ENCODE measurements at places on chromosomes 12 and 14. TPM values are rescaled to one million over a fixed set of nuclear protein-coding genes. Genes with fewer than 3 reads are reported as not detected.

DNA sequence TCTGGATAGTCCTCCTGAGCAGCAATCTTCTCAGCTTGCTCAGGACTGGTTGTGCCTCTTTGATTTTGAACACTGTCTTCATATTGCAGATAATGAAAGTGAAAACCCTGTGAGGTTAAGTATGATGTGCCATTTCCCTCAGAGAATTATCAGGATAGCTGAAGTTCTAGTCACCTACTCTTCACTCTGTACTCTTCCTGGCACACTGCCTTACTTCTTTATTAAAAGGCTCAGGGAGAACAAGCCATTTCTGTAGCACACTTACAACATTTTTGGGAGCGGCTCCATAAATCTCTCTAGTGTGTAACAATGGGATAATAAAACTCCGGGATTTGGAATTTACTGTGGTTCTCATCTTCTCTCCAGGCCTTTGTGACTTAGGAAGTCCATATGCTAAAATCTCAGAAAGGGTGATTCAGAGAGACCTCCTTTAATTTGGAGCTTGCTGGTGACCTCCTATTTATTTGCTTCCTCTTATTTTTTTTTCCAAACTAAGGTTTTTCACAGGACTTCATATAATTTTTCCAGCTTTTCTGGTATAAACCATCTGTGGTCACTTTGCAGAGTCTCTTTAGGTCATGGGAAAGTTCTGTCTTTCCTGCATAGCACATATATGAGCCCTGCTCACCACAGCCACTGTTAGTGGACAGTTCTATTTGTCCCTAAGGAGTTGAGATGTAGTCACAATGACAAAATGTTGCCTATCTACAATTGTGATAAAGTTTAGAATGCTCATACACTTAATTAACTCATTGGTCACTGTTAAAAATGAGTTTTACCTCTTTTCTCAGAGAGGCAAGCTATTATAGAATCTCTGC is 53.5 kb upstream of the LDHB start:
- DNase-seq: no peak
- H3K27ac ChIP-seq: no peak overlapping the region
- no peak overlapping the region for H3K4me3 ChIP-seq
- no peaks in the 10 kb centered on the region for H3K27me3 ChIP-seq
- H3K36me3 ChIP-seq: no peaks in the 10 kb centered on the region

GRCh38 chr12:54967461-54967860 is 17.1 kb downstream of the TESPA1 start:
- DNase-seq: no peak
- H3K4me3 ChIP-seq: no peak overlapping the region
- H3K36me3 ChIP-seq: no peaks in the 10 kb centered on the region

GRCh38 chr12:113136128-113136989 is 798 bp upstream of the RASAL1 start:
- H3K4me3 ChIP-seq: no peak overlapping the region
- no peak for DNase-seq
- peaks cover 9% of the 10 kb centered on the region for H3K4me1 ChIP-seq

GRCh38 chr12:619346-619745 is 43.9 kb downstream of the NINJ2 start:
- peaks cover 96% of the 10 kb centered on the region for H3K4me1 ChIP-seq
- peak overlapping the region; percentile 92 for H3K27ac ChIP-seq
- H3K36me3 ChIP-seq: no peaks in the 10 kb centered on the region

Gene FZD10
- 0.92 TPM for total RNA-seq

- no peak for DNase-seq
- no peaks in the 10 kb centered on the region for H3K36me3 ChIP-seq
- no peaks in the 10 kb centered on the region for H3K4me1 ChIP-seq
- no peak overlapping the region for H3K4me3 ChIP-seq
- H3K27ac ChIP-seq: no peak overlapping the region
Observed at GRCh38 chr14:32567543-32568384, 238.7 kb downstream of the AKAP6 start.

GRCh38 chr12:42935756-42936155 is 346.2 kb upstream of the PRICKLE1 start:
- no peak overlapping the region for H3K4me3 ChIP-seq
- no peak overlapping the region for H3K27ac ChIP-seq
- no peaks in the 10 kb centered on the region for H3K27me3 ChIP-seq
- H3K36me3 ChIP-seq: no peaks in the 10 kb centered on the region
- DNase-seq: no peak

- DNase-seq: no peak
- H3K4me3 ChIP-seq: no peak overlapping the region
- H3K4me1 ChIP-seq: no peaks in the 10 kb centered on the region
- no peaks in the 10 kb centered on the region for H3K27me3 ChIP-seq
Observed at GRCh38 chr12:51512438-51512837, 78.6 kb upstream of the SCN8A start.

- peak; percentile 60 for DNase-seq
- H3K4me1 ChIP-seq: peaks cover 11% of the 10 kb centered on the region
- H3K4me3 ChIP-seq: no peak overlapping the region
- no peaks in the 10 kb centered on the region for H3K36me3 ChIP-seq
Observed at GRCh38 chr12:98424726-98425401, 90.5 kb upstream of the TMPO start.

DNA sequence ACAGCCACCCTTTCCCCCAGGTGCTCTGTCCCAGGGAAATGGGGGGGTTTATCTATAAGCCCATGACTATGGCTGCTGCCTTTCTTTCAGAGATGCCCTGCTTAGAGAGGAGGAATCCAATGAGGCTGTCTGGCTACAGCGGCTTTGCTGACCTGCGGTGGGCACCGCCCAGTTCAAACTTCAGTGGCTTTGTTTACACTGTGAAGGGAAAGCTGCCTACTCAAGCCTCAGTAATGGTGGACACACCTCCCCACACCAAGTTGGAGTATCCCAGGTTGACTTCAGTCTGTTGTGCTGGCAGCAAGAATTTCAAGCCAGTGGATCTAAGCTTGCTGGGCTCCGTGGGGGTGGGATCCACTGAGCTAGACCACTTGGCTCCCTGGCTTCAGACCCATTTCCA is 869.2 kb downstream of the SLC6A15 start:
- no peak overlapping the region for H3K27ac ChIP-seq
- DNase-seq: no peak
- no peaks in the 10 kb centered on the region for H3K4me1 ChIP-seq
- no peaks in the 10 kb centered on the region for H3K36me3 ChIP-seq

Gene COCH
- total RNA-seq: 0.70 TPM

Gene TAS2R14
- 1.2 TPM for total RNA-seq

GRCh38 chr14:22824711-22825359 is 4.9 kb upstream of the MRPL52 start:
- peak overlapping the region; percentile 80 for H3K27ac ChIP-seq
- H3K4me3 ChIP-seq: no peak overlapping the region
- peaks cover 43% of the 10 kb centered on the region for H3K4me1 ChIP-seq

DNA sequence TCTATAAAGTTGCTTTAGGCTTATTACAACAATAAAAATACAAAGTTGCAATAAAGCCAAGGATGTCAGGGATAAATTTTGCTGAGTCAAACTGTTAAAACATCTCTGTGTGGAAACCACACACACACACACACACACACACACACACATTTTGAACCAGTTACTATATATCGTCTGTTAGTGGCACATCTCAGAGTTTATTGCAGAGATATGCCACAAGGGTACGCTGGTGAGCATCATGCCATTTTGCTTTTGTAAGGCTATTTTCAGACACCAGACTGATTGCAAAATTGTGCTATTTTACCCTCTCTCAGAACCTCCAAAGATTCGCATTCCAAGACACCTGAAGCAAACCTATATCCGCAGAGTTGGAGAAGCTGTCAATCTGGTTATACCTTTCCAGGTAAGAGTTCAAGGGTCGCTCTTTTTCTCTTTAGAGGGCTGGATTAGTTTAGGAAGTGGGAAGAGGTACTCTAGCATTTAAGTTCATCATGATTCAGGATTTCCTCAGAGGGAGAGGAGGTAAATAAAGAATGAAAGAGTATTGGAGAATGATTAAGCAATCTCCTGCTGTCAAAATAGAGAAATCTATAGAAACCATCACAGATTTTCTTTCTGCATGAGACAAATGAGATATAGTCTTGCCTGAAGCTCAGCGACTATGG is 27.3 kb upstream of the CHPT1 start:
- H3K36me3 ChIP-seq: no peaks in the 10 kb centered on the region
- H3K27me3 ChIP-seq: peaks cover 4% of the 10 kb centered on the region
- no peak overlapping the region for H3K27ac ChIP-seq
- no peak overlapping the region for H3K4me3 ChIP-seq
- no peaks in the 10 kb centered on the region for H3K4me1 ChIP-seq

- no peak overlapping the region for H3K4me3 ChIP-seq
- H3K4me1 ChIP-seq: no peaks in the 10 kb centered on the region
- H3K27me3 ChIP-seq: no peaks in the 10 kb centered on the region
- H3K36me3 ChIP-seq: no peaks in the 10 kb centered on the region
Observed at GRCh38 chr12:70843363-70843762, 77.2 kb downstream of the PTPRR start.

Gene KCTD10
- 68.2 TPM for total RNA-seq

DNA sequence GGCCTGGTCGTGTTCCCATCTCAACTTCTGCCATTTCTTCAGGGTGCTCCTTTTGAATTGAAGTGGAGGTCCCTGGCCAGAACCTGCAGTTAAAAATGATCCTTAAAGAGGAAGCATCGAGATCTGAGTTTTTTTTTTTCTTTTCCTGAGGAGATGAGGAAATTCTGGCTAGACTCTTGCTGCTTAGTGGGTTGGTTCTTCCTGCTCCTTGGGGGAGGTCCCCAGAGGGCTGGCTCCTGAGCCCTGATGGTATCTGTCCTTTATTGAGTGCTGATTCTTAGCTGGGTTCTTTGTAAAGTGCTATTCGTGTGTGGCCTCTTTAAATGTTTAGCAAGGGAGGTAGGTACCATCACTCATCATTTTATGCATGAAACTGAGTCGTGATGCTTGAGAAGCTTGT is 11.7 kb downstream of the PELI2 start:
- peak overlapping the region; percentile 28 for H3K27ac ChIP-seq
- no peaks in the 10 kb centered on the region for H3K36me3 ChIP-seq
- no peak overlapping the region for H3K4me3 ChIP-seq
- no peaks in the 10 kb centered on the region for H3K27me3 ChIP-seq
- no peak for DNase-seq

Gene PLD4
- total RNA-seq: 0.76 TPM

DNA sequence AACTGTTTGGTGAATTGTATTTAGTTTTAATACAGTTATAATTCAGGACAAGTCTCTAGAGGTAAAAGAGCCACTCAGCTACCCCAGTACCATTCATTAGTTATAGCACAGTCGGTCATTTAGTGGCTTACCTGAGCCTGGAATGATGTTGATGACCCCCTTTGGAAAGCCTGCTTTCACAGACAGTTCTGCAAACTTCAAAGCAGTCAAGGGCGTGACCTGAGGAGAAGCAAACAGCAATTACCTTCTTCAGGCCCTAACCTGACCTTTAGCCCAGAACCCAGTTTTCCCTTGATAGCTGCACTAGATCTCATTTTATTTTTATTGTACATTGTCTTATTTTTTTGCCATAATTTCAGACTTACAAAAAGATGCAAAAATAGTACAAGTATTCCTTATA is 43.8 kb downstream of the ALDH1L2 start:
- no peaks in the 10 kb centered on the region for H3K27me3 ChIP-seq
- peaks cover 3% of the 10 kb centered on the region for H3K36me3 ChIP-seq
- H3K4me1 ChIP-seq: no peaks in the 10 kb centered on the region

Gene NKX2-8
- total RNA-seq: 0.73 TPM

DNA sequence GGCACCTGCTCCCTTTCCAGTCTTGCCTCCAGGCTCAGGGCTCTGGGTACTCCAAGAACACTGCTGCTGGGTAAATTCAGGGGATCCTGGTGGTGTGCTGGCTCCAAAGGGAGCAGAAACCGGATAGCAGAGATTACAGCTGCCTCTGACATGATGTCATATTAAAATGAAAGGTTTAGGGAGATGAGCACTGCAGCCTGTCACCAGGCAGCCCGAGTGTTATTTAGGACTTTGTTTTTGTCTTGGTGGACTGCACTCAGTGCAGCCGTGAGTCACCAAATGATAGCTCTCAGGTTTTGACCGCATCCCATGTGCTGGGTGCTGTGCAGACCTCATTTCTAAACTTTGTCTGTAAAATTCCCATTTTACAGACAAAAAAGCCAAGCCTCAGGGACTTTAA is 266.0 kb upstream of the CRY1 start:
- H3K27ac ChIP-seq: no peak overlapping the region
- no peaks in the 10 kb centered on the region for H3K36me3 ChIP-seq
- no peaks in the 10 kb centered on the region for H3K4me1 ChIP-seq
- H3K4me3 ChIP-seq: no peak overlapping the region

GRCh38 chr12:73612551-73612950 is 925.1 kb upstream of the ATXN7L3B start:
- no peak for DNase-seq
- H3K27me3 ChIP-seq: no peaks in the 10 kb centered on the region
- H3K36me3 ChIP-seq: no peaks in the 10 kb centered on the region
- no peaks in the 10 kb centered on the region for H3K4me1 ChIP-seq

DNA sequence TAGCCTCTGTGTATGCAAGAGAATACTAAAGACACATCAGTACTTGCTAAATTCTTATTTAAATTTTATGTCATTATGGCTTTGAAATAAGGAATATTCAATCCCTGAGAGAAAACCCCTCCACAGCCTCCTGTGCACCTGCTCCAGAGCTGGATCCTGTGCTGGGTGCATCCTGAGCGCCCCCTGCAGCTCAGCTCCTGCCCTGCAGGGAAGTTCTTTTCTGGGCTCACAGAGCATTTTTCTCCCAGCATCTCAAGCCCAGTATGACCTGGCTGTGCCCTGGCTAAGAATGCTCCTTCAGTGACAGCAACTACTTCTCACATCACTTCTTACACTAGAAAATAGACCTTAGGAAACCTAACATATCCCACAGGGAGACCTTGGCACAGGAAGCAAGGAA is 1211.7 kb downstream of the TMEM121 start:
- no peaks in the 10 kb centered on the region for H3K27me3 ChIP-seq
- no peak overlapping the region for H3K4me3 ChIP-seq
- no peaks in the 10 kb centered on the region for H3K36me3 ChIP-seq
- no peak for DNase-seq

DNA sequence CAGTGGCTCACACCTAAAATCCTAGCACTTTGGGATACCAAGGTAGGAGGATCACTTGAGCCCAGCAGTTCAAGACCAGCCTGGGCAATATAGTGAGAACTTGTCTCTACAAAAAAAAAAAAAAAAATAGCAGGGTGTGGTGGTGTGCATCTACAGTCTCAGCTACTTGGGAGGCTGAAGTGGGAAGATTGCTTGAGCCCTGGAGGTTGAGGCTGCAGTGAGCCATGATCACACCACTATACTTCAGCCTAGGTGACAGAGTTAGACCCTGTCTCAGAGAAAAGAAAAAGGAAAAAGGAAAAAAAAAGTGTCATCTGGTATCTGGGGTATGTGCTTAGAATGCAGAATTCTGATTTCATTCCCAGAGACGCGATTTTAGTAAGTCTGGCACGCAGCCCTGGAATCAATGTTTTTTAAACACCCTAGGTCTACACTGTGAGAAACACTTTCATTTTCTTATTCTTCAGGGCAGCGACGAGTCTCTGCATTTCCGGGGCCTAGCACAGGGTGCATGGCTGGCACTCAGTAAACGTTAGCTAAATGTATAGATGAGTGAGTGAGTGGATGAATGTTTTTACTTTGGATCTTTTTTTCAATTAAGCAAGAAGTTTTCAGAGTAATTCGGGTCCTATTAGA is 243.8 kb upstream of the PWP1 start:
- H3K27me3 ChIP-seq: no peaks in the 10 kb centered on the region
- peak overlapping the region; percentile 16 for H3K27ac ChIP-seq
- H3K4me1 ChIP-seq: no peaks in the 10 kb centered on the region
- H3K36me3 ChIP-seq: no peaks in the 10 kb centered on the region
- H3K4me3 ChIP-seq: no peak overlapping the region

GRCh38 chr14:32733015-32733414 is 205.7 kb upstream of the NPAS3 start:
- H3K4me3 ChIP-seq: no peak overlapping the region
- H3K27ac ChIP-seq: no peak overlapping the region
- no peaks in the 10 kb centered on the region for H3K4me1 ChIP-seq
- no peak for DNase-seq
- no peaks in the 10 kb centered on the region for H3K27me3 ChIP-seq
- no peaks in the 10 kb centered on the region for H3K36me3 ChIP-seq
